Inflammatory macrophage treated with lipopolysaccharide for 4 hours (primary cell): ENCODE measurements at places on chromosomes 5 and 9.

DNA sequence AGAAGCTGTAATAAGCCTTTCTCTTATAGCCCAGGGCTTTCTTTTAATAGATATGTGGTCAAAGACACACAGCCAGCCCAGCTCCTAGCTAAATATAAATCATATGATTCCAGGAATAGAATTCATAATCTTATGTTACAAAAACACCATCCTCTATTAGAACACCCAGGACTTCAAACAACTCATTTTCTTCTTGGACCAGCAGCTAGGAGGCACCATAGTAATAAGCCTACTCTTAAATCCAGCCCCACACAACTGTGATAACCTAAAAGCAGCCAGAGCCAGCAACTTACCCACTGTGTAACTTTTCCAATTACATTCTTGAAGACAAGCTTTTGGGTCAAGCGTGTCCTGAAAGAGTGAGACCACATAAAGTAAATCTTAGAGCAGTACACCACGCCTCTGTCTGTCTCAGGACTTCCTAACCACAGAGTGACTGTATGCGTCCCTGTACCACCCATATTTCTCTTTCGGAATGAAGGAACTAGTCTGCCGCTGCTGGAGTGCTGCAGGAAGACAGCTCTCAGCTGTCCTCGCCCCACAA, 223.8 kb downstream of the TLE1 start:
- DNase-seq: no peak

DNA sequence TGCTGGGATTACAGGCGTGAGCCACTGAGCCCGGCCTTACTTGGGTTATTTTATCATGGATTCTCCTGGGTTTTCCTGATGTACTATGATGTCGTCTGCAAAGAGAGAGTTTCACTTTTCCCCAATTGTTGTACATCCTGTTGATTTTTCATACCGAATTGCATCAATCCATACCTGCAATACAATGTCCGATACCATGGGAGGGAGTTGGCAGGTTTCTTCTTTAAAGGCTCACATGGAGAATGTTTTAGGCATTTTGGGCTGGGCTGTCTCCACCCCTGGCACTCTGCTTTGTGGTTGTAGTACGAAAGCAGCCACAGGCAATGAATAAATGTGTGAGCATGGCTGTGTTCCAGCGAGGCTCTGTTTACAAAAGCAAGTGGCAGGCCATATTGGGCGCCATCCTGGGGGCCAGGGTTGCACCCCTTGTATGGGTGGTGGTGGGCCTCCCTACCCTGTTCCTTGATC, 35.1 kb upstream of the EXOC3 start:
- no peak for DNase-seq

DNA sequence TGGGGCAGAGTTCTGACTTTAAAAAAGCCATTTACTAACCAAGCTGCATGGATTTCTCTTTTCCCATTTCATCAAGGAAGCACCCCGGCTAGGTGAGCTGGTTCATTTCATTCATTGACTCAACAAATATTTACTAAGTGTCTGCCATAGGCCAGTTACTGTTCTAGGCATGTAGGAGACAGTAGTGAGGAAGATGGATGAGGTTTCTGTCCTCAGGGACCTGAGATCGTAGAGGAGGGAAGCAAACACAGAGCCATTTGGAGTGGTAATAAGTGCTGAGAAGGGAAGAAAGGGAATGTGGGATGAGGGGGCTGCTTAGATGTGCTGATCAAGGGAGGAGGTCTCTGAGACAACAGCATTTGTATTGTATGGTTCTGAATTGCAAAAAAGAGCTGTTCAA, 120.4 kb downstream of the C9orf152 start:
- DNase-seq: no peak

GRCh38 chr9:126117631-126118030, 209.0 kb upstream of the MVB12B start:
- no peak for DNase-seq

DNA sequence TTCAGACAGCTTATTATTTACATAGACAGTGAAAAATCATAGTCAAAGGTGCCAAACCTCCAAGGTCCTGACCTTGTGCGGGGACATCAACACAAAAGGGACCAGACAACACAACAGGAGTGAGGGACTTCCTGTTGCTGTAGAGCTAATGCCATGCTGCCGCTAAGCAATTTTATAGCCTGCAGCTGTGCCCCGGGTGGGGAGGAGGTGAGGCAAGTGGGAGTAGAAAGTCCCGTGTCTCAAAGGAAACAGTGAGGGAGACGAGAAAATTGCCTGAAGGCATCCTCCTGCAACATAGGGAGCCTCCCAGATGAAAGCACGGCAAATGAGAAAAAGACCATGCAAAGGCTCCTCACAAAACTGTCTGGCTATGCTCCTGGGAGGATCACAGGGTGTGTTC, 58.8 kb downstream of the CAAP1 start:
- no peak for DNase-seq

- no peak for DNase-seq
Observed at GRCh38 chr5:98917433-98917832, 11.4 kb downstream of the CHD1 start.

DNA sequence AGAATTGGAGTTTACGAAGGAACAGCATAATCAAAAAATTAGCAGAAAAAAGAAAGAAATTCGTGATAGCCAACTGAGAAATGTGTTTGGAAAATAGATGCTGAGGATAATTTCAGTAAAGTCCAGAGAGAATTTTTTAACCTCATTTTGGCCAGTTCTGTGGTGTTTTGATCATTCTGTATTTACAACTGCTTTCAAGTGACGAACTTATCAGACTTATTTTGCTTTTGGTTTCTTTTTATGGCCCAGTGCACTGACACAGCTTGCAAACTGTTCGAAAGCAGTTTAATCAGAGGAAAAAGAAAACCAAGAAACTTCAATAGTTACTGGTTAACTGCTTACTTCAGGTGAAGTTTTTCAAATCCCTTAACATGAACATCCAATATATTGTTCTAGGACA, 1.9 kb downstream of the SDHA start:
- peak; percentile 55 for DNase-seq

- DNase-seq: no peak
Observed at GRCh38 chr9:107734256-107735013, 244.9 kb upstream of the KLF4 start.

GRCh38 chr5:43039471-43040286, 440 bp downstream of the ANXA2R start:
- peak; percentile 78 for DNase-seq

- DNase-seq: no peak
Observed at GRCh38 chr9:133460405-133461175, 812 bp downstream of the CACFD1 start.

GRCh38 chr5:176633598-176633997, 3.1 kb downstream of the EIF4E1B start:
- no peak for DNase-seq
